Fibroblast of skin of scalp (primary cell): ENCODE measurements at places on chromosomes 2 and 18.
A peak's percentile ranks its signal among the peaks of the same experiment; 100 is the strongest.

- no peak for DNase-seq
These were observed 610.2 kb downstream of the DCC start for GRCh38 chr18:52950155-52950554.

DNA sequence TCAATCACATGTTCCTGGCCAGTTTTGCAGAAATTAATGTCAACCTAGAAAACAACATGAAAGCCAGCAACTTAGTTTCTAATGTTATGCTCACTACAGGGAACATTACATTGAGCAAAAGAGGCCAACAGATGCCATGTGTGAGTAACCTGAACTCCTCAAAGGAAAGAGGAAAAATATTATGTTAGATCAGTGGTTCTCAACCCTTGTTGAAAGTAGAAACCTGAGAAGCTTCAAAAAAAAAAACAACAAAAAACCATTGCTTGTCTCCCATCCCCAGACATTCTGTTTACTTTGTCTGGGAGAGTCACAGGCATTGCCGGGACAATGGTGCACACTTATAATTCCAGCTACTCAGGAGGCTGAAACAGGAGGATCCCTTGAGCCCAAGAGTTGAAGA lies 57.7 kb downstream of the METTL4 start:
- peak; percentile 6 for DNase-seq

DNA sequence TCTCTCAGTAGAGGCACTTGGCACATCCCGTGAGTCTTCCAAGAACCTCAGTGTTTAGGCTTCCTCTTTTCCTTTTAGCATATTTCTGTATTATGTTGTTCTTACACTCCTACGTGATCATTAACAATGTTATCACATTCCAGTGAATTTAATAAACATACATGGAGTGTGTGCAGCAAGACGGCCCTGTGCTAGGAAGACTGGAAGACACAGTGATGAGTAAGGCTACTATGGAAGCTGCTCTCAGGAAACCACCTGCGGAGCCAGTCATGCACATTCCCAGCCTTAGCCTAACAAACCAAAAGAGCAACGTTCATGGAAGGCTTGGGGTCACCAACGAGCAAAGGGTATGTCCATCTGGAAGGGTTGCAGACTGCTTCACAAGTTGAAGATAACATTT lies 103.4 kb downstream of the ETAA1 start:
- DNase-seq, result no peak

DNA sequence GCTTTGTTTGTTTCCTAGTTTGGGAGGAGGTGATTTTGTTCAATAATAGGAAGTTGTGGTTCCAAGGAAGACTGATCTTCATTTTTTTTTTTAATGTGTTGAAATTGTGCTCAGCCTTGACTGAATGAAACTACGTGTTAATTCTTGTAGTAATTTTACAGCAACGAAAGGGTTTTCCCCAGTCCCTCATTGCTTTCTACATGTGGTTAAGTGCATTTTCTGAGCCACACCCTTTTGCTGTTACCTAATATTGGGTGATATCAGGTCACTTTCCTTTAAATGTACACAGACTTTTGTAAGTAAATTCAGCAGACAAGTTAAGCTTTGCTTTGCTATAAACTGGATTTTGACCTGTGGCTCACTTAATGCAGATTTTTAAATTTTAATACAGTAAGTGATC lies 73.6 kb downstream of the OTX1 start:
- DNase-seq, result no peak

- peak; percentile 5 for DNase-seq
These were observed 23.7 kb downstream of the FAM178B start for GRCh38 chr2:96962567-96963203.

- DNase-seq, result no peak
These were observed 78.4 kb downstream of the SETBP1 start for GRCh38 chr18:44758861-44759631.

DNA sequence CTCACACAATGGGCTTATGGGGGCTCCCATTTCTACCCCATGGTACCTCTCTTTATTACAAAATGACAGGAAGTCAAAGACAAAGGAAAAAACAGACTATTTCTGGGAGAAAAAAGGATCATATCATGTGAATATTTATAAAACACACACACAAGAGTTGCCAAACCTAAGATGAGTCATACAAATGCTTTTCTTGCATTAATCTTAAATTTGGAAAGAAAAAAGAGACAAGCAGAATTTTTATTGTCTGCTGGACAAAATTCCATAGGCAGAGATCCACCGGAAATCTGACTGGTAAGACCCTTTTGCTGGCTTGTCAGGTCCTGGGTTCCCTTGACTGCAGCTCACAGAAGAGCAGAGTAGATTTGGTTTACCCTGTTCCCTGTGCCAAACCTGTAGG lies 1732.3 kb upstream of the PIK3C3 start:
- DNase-seq, result no peak

DNA sequence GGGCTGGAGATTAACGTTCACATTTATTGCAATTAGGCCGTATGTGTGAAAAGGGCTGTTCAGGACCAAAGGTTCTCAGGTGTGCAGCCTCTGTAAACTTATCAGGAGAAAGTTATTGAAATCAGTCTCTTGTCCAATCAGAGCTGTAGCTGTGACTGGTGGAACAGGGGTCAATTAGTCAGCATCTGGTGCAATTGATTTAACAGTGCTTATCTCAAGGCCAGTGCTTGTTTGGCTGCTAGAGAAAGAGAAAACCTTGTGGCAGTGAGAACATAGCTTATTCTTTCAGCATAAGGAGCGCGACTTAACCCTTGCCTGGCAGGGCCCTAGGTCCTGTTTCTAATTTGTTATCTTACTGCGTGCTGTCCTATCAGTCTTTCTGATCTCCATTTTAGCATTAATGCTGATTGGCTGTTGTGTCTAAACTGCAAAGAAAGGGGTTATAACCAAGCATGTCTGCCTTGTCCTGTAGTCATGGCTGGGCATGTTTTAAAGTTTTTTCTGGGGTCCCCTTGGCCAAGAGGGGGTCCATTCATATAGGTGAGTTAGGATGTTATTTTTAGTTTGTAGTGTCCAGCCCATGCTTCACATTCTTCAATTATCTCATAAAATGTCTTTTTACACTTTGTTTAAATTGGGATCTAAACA lies 66.4 kb downstream of the CYB5A start:
- DNase-seq, result no peak

DNA sequence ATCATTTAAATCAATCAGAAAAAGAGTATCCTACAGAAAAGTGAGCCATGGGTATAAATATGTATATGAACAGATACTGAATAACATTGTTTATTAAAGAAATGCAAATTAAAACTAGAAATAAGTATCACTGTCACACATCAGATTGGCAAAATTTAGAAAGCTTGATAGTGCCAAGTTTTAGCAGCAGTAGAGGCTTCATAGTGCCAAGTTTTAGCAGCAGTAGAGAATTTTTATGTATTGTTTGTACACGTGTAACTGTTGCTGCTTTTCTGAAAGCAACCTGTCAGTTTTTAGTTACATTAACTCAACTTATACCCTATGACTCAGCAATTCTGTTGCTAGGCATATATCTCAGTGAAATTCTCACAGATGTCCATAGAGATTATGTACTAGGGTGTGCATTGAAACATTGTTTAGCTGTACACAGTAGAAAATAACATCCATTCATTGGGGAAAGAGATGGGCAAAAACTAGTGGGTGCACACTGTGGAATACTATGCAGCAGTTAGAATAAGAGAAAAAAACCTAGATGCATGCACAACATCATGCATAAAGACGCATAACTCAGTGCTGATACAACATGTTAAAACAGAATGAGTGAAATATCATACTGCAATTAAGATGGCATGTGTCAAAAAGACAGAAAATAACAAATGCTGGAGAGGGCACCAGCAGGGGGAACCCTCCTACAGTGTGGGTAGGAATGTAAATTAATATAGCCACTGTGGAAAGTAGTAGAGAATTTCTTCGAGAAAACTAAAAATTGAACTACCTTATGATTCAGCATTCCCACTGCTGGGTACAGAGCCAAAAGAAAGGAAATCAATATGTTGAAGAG lies 294.5 kb upstream of the NT5C1B start:
- DNase-seq, result peak; percentile 45

GRCh38 chr18:34767601-34768027 lies 57.5 kb downstream of the DTNA start:
- DNase-seq, result peak; percentile 96

DNA sequence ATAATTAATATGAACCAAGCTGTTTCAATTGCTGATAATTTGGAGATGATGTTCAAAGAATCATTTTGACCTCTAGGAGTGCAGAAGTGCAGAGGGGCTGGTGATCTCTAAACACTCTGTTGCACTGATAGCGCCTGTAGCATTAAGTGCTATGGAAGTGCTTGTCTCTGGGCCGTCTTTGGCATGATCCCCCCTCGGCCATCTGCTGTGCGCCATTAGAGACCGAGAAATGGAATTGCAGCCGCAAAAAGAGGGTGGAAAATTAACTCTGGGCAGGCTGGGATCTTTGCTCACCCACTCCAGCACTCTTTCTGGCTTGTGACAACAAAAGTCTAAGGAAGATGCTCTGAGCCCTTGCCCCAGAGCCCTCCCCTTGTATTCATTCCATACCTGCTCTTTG lies 23.4 kb downstream of the AKAIN1 start:
- no peak for DNase-seq

GRCh38 chr18:4125627-4126230 lies 329.4 kb downstream of the DLGAP1 start:
- DNase-seq, result no peak

GRCh38 chr2:198525211-198525969 lies 721.0 kb downstream of the PLCL1 start:
- DNase-seq, result peak; percentile 25

GRCh38 chr2:35415942-35416341 lies 939.6 kb upstream of the CRIM1 start:
- no peak for DNase-seq

DNA sequence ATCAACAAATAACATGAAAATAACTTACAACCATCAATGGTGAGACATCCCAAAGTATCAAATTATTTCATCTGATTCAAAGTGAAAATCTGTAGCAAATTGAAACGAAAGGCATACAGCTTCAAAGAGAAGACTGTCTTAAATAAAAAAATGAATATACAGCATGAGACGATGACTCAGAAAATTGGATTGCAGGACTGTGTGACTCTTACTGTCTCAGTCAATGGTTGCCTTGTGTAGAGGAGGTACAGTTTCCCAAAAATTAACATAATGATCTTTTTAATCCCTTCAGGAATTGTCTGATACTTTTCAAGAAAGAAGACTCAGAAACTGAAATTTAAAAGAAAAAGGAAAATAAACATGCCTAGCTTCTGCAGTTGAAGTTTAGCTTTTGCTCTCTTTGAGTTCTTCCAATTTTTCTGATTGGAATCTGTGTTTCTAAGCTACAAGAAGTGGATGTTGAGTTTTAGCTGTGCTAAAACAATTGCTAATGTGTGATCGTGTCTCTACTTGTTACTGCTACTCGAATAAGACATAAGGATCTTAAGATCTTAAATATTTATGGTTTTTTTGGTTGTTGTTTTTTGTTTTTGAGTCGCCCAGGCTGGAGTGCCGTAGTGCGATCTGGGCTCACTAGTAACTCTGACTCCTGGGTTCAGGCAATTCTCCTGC lies 41.1 kb upstream of the EPB41L3 start:
- peak; percentile 75 for DNase-seq

- peak; percentile 83 for DNase-seq
These were observed 101.7 kb upstream of the FZD7 start for GRCh38 chr2:201931951-201932350.

DNA sequence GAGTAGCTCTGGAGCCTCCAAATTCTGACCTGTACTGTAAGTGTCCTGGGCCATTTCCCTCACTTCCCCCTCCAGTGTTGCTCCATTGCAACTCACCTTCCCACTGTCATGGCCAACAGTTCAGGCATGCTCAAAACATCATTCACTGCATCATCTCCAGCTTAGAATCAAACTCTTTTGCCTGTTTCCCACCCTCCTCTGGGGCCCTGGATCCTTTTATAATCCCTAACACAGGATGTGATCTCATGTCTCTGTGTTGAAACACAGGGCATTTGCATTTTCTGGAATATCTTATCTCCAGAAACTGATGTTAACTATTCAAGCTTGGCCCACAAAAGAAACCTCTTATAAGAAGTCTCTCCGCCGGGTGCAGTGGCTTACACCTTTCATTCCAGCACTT lies 3.0 kb downstream of the DPP4 start:
- DNase-seq, result no peak

- no peak for DNase-seq
These were observed 252.4 kb upstream of the SALL3 start for GRCh38 chr18:78727057-78727739.

- peak; percentile 52 for DNase-seq
These were observed 83.9 kb upstream of the PKDCC start for GRCh38 chr2:41963661-41964525.

GRCh38 chr18:54952026-54952425 lies 7.2 kb downstream of the CCDC68 start:
- DNase-seq, result no peak

- no peak for DNase-seq
These were observed 1.7 kb downstream of the L3MBTL4 start for GRCh38 chr18:6412933-6413472.

- no peak for DNase-seq
These were observed 14.2 kb downstream of the SPDYA start for GRCh38 chr2:28824870-28825269.

DNA sequence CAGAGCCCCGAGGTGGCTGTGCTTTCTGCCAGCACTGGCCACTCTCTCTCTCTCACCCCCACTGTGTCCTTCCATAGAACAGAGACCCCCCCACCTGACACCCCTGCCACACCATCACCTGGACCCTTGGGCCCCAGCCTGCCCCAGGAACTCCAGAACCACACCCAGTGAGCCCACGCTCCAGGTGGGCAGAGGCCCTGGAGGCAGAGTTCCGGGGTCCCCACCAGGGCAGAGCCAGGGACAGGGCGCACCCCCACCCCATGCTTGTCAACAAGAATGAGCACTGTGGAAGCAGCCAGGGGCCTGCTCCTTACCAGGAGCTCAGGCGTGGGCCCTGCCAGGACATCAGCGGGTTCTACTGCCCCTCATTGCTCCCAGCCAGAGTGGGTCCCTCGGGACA lies 14.6 kb downstream of the PASK start:
- no peak for DNase-seq

DNA sequence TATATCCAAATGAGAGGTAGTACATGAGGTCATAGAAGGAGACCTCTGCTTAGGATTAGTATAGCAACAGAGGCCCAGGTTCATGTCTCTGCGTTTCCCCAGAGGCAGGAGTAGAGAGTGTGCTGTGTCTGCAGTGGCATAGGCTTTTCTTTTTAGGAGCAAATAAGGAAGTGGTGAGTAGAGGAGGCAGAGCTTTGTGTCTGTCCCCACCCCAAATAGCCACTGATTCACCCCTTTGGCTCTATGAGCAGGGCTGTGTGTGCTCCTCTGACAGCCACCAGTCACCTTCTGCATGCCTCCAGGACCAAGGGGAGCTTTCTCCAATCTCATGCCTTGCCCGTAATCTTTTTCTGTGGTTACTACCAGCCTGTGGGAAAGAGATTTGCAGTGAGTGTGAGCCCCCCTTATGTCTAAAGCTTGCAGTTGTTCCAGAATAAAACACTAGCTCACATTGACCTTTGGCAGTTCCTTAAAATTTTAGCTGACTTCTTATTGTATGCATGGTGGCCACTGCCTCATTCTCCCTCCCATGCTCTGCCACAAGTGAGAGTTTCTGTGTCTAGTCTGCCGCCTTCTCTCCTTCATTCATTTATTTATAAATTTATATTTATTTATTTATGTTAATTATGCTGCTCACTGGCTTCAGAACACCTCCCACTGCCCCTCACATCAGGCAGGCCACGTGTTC lies 23.5 kb upstream of the ELAC1 start:
- peak; percentile 4 for DNase-seq
